ENCODE measurements at places on chromosomes 2 and 18.

DNA sequence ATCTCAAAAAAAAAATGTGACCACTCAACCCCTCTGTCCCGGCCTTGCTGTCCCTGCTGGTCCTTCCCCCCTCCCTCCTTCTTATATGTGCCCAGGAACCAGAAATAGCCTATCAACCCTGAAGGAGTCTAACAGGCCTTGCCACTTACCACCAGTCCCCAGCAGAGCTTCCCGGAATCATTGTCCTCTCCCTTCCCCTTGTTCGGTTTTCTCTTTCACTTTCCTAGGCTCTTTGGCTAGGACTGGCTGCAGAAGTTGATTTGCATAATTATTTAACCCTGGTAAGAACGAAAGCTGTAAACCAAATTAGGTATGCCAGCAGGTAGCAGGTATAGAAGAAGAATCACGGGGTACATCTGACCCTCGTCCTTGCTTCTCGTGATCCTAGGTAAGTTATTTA, 72.6 kb upstream of the ZNF532 start:
- no peak for DNase-seq

GRCh38 chr2:71724793-71725192, 271.4 kb downstream of the DYSF start:
- no peak for DNase-seq

DNA sequence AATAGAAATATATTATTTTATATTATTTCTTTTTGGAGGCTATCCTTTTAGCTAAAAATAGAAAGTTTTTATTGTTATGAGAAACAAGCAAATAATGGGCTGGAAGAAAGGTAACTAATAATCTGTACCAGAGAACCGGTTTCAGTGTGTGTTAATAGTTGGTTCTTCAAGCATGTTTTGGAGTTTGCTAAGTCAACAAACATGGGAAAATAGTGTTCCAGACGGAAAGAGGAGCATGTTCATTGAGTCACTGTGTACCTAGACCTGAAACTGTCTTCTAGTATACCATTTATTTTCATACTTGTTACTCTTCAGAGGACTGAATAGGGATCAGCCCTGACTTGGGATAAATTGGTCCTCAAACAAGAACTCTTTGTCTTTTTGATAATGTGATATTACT, 134.5 kb upstream of the CWC22 start:
- DNase-seq: no peak

DNA sequence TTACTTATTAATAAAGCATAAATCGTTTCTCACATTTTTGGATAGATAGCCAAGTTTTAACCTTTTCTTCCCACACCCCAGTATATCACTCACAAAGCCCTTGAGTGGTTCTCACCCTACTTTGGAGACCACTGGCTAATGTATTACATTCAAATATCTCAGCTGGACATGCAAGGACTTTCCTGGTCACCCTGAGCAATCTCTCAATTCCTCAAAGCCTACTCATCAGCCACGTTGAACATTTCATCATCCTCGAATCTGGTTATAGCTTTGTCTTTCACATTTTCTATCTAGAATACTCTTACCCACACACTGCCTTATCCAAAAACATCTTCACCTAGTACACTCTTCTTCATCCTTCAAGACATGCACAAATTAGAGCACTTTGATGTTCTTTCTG, 71.1 kb upstream of the MAPRE2 start:
- DNase-seq: no peak

GRCh38 chr2:145563741-145564615, 1044.1 kb upstream of the ZEB2 start:
- no peak for DNase-seq

- no peak for DNase-seq
Measured at GRCh38 chr2:49177194-49177593, 22.9 kb upstream of the FSHR start.

DNA sequence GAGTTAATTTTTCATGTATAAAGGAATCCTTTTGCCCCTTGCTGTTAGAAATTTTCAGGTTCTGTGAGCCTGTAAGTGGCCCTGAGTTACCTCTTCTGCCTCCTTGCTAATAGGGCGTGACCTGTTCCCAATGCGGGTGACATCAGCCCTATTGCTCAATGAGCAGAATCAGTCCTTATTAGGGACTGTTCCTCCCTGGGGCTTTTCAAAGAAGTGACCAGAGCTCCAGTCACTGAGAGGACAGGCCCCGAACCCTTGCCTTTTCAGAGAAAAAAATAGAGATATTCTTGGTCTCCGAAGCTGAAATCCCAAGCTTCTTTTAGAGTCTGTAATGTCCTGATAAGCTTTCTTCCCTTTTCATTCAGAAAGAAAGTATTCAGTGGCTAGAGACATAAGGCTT, 8.2 kb upstream of the APOB start:
- DNase-seq: no peak

- no peak for DNase-seq
Measured at GRCh38 chr2:231621051-231621879, 28.6 kb downstream of the TEX44 start.

- no peak for DNase-seq
Measured at GRCh38 chr2:193847130-193847529, 1652.4 kb upstream of the TMEFF2 start.

- DNase-seq: no peak
Measured at GRCh38 chr2:221629468-221629867, 57.4 kb upstream of the EPHA4 start.

DNA sequence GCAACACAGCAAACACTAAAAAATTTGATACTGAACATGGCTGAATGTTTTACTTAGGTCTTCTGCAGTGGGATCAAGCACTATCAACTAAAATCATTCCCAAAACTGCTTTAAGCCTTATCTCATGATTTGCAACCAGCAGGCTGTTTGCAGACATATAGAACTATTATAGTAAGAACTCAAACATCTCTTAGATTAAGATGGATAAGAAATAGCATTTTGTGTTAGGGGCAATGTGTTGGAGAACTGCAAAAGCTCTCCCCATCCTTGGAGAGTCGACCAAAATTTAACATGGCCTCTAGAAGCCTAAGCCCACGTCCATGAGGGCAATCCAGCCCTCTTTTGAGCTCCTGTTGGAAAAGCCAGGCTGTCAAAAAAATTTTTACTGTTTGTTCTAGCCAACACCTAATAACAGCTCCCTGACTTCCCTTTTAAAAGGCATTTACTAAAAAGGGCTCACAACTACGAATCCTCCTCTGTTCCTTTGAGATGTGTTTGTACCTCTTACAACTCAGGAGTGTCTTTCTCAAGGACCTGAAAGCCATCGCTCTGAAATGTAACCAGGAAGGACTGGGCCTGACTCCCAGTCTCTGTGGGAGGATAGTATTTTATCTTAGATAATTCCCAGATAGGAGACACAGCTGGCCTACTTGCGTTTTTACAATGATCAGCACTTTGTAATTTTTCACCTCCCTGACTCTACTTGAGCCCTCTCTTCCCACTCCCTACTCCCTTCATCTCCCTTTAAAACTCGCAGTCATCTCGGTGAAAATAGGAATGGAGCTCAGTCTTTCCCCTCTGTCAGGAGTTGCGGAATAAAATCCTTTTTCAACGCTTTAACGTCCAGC, 1.4 kb downstream of the KRCC1 start:
- no peak for DNase-seq

- DNase-seq: no peak
Measured at GRCh38 chr2:25159949-25160348, 8.4 kb downstream of the POMC start.

GRCh38 chr18:63180971-63181376, 138.6 kb downstream of the BCL2 start:
- DNase-seq: no peak

DNA sequence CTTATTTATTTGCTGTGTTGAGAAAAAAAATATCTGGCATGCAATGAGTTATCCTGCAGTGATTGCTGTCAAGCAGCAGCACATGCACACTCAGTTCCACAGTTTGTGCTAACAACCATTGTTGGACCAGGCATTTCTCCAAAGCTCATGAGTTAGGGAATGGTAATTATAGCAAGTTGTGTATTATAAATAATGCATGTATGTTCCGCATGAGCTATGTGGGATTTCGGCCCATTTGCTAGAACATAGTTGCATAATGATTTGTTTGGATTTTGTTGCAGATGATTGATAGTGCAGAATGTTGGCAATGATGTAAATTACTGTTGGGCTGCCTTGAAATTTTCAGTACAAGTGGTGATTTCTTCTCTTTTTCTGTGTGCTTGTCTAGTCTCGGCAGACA, 10.7 kb downstream of the KCNJ3 start:
- DNase-seq: no peak

GRCh38 chr2:130759906-130760753, 4.8 kb downstream of the AMER3 start:
- DNase-seq: no peak

DNA sequence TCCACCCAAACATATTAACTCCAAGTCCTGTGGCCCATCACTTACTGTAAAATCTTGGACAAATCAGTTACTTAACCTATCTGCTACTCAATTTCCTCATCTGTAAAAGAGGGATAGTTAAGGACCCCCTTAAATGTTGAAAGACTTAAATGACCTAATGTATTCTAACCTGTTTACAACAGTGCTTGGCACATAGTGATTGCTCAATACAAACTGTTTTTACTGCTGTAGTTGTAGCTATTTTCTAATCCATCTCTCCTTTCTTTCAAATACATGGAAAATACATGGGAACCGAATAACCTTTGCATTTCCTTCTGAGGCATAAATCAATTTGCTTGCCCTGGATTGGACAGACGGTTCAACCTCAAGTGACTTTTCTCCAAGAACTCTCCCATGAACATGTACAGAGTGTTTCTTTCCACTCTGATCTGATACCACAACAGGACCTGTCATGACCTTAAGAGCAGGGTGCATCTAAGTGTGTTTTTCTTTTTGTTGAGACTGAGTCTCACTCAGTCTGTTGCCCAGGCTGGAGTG, 2.7 kb downstream of the LNPK start:
- DNase-seq: no peak

DNA sequence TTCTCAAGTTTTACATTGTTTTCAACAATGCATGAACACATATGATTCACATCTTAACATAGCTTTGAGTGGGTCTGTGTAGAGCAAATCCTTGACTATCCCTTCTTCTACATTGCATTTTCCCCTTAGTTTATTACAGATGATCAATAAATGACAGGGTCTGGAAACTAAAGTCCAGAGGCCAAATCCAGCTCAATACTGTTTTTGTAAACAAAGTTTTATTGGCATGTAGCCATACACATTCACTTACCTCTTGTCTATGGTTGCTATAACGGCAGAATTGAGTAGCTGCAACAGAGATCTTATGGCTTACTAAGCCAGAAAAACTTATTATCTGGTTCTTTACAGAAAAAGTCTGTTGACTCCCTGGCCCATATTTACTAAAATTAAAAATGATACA, 12.8 kb downstream of the FANCL start:
- DNase-seq: no peak

DNA sequence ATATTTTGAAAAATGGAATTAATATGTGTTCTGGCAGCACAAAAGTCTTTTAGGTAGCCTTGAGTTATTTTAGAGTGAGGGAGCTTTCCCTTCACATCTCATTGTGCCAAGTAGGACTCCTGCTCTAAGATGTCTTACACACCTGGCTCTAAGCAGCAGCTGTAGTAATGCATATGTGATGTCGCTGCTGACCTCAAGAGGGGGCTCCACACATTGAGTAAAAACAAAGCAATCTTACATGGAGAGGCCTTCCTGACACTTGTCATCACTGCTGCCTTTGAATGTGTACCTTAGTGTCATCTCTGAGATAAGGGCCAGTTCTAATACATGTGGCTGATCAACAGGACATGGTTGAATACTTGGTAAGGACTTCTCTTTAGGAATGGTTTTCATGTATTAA, 75.8 kb downstream of the ACTR3 start:
- peak; percentile 14 for DNase-seq

- no peak for DNase-seq
Measured at GRCh38 chr2:10527585-10527984, 79.5 kb upstream of the ODC1 start.

GRCh38 chr2:59033661-59034060, 792.5 kb upstream of the FANCL start:
- no peak for DNase-seq

All from neuronal stem cell (in vitro differentiated cells).